GM23248 (cell line): ENCODE measurements at places on chromosomes 1 and 21. TPM values are rescaled to one million over a fixed set of nuclear protein-coding genes. Genes with fewer than 3 reads are reported as not detected.

ZYG11A gene
- 0.04 TPM in 1 of 2 replicates, not detected in the other for polyA plus RNA-seq

UMODL1 gene
- polyA plus RNA-seq = not detected in 2 replicates

PTGFRN gene
- polyA plus RNA-seq = 14.7 and 15.2 TPM in 2 replicates

GCSAML gene
- not detected in 2 replicates for polyA plus RNA-seq

SPRR1B gene
- polyA plus RNA-seq = not detected in 2 replicates

PGLYRP4 gene
- polyA plus RNA-seq = not detected in 2 replicates

PGBD5 gene
- polyA plus RNA-seq = 0.15 and 0.23 TPM in 2 replicates

FCRL6 gene
- not detected in 2 replicates for polyA plus RNA-seq

ITLN2 gene
- polyA plus RNA-seq = not detected in 2 replicates

DBT gene
- polyA plus RNA-seq = 6.4 and 7.4 TPM in 2 replicates

CHODL gene
- not detected in 2 replicates for polyA plus RNA-seq

WNT2B gene
- polyA plus RNA-seq = 0.43 and 0.61 TPM in 2 replicates

LAMC2 gene
- 2.7 and 3.2 TPM in 2 replicates for polyA plus RNA-seq

FAM151A gene
- polyA plus RNA-seq = 0.09 TPM in 1 of 2 replicates, not detected in the other
